EH (cell line): ENCODE measurements at places on chromosomes 6 and 20.
A peak's percentile ranks its signal among the peaks of the same experiment; 100 is the strongest.

- no peak for DNase-seq
Observed at GRCh38 chr6:166720856-166721255, 93.8 kb upstream of the RPS6KA2 start.

DNA sequence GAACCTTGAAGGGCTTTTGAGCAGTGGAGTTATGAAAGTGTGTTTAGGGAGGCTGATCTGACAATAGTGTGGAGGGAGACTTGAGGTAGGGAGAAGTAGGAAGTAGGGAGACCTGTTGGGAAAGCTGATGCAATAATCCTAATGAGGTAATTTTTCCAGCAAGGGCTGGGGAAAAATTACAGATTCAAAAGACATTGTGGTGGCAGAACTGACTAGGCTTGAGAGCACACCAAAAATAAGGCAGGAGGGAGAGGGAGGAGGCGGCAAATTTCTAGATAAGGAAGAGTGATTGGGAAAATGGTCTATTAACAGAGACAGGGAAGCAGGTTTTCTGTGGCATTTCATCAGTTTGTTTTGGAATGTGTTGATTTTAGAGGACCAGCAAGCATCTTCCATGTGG, 5.5 kb downstream of the PRRT1 start:
- DNase-seq: no peak

DNA sequence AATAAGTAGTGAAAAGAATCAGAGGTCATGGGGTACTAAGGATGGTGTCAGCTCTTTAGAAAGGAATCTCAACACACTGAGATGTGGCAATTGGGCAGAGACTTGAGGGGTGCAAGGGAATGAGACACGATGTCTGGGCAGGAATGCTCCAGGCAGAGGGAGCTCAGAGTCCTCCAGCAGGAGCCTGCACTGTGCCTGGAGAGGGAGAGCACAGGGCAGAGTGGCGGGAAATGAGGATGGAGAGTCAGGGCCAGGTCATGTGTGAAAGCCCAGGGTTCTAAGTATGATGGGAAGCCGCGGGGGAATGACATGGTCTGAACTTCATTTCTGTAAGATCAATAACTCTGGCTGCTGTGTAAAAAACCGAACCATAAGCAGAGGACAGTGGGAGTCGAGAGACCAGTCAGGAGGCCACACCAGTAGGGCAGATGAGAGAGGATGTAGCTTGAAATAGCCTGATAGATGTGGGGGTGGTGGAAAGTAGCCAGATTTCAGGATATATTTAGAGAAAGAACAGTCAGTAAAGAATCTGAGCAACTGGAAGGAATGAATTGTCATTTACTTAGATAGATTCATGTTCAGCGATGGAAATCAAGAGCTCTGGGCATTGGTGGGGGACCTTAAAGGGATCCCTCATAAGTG, 133.4 kb upstream of the DTNBP1 start:
- DNase-seq: peak; percentile 15

GRCh38 chr20:59314997-59315396, 14.6 kb downstream of the EDN3 start:
- no peak for DNase-seq

- no peak for DNase-seq
Observed at GRCh38 chr20:33868595-33868994, 57.4 kb downstream of the CHMP4B start.

DNA sequence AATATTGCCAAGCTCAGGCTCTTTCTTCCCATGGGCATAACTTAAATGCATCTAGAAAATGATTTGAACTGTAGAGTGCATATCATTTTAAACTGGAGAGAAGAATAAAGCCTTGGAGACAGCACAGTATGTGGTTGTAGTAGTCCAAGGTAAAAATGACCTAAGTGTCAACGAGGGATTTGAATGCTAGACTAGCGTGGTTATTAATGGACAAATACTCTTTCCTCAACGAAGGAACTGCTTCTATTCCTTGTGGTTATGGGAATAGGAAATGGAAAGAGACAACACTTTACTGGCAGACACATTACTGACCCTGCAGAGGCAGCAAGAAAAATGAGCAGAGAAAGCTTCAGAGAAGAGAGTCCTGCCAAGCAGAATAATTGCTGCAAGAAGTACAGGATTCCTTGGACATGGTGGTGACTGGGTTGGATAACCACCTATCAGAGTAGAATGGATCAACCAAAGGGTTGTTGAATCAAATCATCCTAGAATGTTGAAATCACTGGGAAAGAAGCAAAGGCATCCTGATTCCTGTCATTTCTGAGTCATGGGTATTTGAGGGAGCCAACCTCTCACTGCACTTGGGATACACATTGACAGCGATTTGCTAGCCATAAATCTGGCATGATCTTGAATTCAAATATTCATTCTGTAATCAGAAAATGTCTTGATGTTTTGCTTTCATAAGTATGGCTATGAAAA, 258.1 kb upstream of the EPHA7 start:
- no peak for DNase-seq

- no peak for DNase-seq
Observed at GRCh38 chr6:142260748-142261147, 41.1 kb upstream of the ADGRG6 start.

DNA sequence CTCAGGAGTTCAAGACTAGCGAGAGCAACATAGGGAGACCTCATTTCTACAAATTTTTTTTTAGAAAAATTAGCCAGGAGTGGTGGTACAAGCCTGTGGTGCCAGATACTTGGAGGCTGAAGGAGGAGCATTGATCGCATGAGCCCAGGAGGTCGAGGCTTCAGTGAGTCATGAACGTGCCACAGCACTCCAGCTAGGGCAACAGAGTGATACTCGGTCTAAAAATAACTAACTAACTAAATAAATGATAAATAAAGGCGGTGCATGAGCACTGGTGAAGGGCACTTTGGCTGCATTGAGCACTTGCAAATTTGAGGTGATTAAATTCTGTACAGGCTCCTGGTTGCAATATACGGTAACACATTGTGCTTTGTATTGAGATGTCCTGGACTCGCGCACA, 13.5 kb downstream of the HLA-A start:
- DNase-seq: peak; percentile 56

DNA sequence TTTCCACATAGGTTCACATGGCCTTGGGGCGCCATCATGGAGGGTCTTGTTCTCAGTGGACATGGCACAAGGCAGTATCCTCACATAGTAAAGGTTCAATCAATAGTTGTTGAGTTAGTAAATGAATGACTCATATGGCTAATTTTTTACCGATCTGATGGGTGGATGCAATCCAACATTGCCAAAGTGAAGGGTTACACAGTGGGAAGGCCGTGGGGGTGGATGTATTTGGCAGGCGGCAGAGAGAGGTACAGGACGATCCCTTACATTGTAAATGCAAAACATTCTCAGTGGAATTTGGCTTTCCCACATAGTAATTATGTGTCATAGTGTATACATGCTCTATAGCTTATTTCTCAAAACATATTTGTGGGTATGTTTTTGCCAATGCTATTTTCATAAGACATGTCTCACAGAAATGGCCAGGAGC, 21.0 kb upstream of the PDE7B start:
- DNase-seq: peak; percentile 46

DNA sequence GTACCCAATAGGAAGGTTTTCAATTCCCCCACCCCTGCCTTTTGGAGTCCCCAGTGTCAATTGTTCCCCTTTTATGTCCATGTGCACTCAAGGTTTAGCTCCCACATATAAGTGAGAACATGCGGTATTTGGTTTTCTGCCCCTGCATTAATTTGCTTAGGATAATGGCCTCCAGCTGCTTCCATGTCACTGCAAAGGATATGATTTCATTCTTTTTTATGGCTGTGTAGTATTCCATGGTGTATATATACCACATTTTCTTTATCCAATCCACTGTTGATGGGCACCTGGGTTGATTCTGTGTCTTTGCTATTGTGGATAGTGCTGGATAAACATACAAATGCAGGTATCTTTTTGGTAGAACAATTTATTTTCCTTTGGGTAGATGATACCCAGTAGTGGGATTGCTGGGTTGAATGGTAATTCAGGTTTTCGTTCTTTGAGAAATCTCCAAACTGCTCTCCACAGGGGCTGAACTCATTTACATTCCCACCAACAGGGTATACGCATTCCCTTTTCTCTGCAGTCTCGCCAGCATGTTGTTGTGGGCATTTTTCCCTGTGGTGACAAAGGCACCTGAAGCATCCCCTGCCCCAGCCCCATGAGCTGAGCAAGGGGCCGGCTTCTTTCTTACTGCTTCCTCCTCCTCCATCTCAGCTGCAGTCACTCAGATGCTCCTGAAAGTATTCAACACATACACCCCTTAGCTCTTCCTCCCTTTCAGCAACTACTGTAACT, 66.7 kb downstream of the ELOVL2 start:
- no peak for DNase-seq

DNA sequence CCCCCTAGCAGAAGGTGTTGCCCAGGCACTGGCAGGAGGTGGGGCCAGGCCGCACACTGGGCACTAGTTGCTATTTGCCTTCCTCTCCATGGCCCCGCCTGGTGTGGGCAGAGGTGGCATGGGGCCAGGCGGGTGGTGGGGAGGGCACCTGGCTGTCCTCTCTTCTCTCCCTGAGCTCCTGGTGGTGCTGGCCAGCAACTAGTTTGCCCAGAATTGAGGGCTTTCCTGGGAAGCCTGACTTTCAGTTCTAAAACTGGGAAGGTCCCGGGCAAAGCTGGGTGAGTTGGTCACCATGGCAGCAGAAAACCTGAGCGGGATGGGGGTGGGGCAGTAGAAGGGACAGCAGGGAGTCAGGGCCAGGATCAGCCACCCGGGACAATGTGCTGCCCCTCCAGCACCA, 48.2 kb downstream of the RBM38 start:
- no peak for DNase-seq

DNA sequence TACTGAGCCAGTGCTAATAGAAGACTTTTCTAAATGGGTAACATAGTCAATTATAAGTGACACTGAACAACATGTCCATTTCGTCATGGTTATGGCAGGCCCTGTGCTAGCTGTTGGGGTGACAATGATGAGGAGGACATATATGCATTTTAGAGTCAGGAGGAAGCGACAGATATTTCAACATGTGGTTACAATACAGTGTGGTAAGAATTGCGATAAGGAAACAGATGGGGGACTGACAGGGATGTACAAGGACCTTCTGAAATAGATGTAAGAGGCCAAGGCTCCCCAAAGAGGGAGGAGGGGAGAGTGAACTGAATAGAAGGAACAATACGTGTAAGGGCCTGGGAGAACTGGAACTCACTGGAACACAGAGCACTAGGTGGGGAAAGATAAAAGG, 11.7 kb downstream of the MMP24 start:
- no peak for DNase-seq

DNA sequence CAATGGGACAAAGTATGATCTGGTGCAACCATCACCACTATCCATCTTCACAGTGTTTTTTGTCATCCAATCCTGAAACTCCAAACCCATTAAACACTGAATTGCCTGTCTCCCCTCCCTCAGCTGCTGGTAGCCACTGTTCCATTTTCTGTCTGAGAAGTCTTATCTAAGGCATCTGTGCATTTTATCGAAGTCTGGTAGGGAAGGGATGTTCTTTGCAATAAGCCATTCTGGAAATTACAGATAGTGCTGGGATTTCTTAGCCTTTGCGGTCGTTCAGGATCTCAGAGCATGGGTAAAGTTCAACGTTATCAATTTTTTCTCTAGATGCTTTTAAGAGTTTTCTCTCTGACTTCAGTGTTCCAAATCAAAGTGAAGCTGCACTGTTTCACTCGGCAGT, 24.1 kb downstream of the KIF25 start:
- no peak for DNase-seq

- DNase-seq: no peak
Observed at GRCh38 chr20:50367104-50367674, 143.0 kb upstream of the PTPN1 start.

DNA sequence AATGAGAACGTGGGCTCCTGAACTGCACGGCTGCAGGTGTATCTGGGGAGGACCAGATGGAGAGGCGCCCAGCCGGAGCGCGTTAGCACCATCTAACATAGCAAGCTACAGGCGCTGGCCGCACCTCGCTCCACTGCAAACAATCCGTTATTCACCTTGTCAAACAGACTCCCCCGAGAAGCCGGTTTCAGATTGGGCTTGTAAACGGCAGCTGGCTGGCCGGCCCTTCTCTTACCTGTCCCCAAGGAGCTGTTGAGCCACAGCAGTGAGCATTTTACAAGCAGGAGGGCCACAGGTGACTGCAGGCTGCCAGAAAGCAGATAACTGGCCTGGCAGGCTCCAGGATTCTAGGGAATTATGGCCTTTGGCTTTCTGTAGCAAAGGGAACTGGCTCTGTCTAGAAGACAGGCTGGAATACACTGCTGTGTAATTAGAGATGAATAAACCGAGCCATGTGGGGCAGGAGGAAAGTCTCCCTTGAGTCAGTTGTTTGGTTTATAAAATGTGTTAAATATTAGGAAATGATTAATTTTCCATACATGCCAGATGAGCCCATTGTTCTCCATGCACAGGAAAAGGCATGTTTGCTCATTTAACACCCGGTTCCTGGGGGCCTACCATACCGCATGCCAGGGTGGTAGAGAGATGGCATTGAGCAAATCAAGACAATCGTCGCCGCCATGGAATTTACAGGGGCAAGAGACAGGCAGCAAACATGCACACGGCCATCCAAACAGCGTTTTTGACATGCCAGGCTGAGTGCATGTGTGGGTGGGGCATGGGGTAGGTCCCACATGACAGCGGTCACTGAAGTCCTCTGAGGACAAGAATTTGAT, 159.3 kb downstream of the NFATC2 start:
- DNase-seq: peak; percentile 40

DNA sequence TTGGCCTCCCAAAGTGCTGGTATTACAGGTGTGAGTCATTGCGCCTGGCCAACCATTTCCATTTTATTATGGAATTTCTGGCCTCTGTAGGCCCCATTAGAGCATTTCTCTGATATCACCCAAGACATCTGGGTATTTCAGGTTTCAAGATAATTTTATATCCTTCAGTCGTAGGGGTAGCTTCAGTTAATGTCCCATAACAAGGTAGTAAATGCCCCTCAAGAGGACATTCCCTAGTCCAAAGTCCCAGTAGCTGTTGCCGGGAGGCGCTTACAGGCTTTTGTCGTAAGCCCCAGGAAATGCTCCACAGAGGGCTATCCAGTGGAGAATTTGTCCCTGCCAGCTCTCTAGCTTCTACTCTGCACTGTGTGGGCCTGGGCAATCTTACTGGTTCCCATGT, 24.4 kb downstream of the EFCAB8 start:
- DNase-seq: no peak

- DNase-seq: no peak
Observed at GRCh38 chr6:71258078-71258866, 30.3 kb upstream of the OGFRL1 start.

GRCh38 chr20:60036746-60037499, 78.7 kb downstream of the CDH26 start:
- peak; percentile 78 for DNase-seq

DNA sequence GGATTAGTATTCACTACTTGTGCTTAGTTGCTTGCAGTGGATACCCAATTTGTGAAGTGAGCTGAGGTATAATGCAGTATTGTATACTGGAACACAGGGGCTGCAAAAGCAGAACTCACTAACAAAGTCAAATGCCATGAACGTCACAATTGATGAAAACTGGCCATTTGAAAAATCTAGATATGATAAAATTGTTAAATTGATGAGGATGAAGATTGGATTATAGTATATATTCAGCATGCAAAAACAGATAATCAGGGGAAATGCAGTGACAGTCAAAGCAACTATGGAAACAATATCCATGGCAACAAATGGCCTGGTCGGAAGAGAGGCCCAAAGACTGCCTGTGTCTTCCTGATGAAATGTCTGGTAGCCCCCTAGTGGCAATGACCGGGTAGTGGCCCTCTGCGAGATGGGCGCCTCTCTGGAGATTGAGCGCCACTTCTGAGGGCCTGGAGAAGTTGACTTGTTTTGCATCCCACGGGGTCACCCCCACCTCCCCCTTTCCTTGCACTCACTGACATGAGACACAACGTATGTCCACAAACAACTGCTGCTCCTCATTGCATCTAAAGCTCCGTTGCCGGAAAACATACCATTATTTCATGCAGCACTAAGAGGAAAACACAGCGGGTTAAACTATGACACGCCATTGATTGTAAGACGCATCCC, 43.6 kb downstream of the C6orf15 start:
- peak; percentile 82 for DNase-seq
